ENCODE measurements at places on chromosomes 1 and 21.

GRCh38 chr1:167430134-167430848 lies 88.0 kb downstream of the CD247 start:
- no peak for DNase-seq

- DNase-seq, result no peak
These were observed 37.1 kb downstream of the ARID4B start for GRCh38 chr1:235290740-235291502.

GRCh38 chr1:52059321-52059720 lies 3.2 kb downstream of the BTF3L4 start:
- DNase-seq, result no peak

DNA sequence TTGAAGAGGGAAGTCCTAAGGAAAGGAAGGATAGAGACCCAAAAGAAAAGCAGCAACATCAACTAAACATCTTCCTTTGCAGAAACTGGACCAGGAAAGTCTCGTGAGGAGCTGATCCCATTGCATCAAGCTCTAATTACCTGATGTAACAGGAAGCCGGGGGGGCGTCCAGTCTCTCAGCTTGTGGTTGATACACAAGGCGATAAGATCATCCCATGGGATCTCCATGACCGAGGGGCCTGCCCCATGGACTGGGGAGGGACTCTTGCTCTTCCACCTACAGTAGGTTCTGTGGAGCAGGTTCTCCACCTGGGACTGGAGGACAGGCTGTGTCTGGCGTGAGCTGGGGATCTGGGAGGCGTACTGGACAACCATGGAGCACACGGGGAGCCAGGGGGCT lies 14.8 kb upstream of the LSS start:
- no peak for DNase-seq

DNA sequence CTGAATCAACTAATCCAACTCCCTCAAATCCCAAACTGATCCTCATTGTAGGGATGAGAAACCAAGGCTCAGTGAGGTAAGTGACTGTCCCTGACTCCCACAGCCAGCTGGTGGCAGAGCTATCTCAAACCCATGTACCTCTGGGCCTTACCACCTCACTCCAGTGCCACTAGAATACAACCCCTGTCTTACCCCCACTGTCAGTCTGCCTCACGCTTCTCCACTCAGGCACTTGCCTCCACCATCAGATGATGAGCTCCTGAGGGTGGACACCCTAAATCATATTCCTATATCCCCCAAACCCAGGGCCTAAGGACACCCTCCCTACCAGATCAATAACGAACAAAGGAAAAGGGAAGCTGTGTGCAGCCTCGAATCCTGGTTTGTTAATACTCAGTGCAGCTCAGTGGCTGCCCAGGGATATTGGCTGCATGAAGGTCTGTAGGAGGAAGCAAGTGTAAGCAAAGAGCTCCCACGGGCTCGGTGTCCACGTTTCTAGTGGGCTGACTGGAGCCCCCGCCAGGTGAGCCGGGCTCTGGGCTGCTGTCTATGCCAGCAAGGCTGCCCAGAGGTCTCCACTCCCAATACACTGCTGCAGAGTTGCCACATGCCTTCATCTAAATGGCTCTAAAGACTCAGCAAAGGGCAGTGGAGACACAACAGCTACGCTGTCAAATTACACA lies 533.4 kb downstream of the MATN1 start:
- no peak for DNase-seq

- no peak for DNase-seq
These were observed 45.3 kb downstream of the NDC1 start for GRCh38 chr1:53792806-53793205.

GRCh38 chr1:196951711-196952394 lies 8.3 kb downstream of the CFHR2 start:
- DNase-seq, result no peak

DNA sequence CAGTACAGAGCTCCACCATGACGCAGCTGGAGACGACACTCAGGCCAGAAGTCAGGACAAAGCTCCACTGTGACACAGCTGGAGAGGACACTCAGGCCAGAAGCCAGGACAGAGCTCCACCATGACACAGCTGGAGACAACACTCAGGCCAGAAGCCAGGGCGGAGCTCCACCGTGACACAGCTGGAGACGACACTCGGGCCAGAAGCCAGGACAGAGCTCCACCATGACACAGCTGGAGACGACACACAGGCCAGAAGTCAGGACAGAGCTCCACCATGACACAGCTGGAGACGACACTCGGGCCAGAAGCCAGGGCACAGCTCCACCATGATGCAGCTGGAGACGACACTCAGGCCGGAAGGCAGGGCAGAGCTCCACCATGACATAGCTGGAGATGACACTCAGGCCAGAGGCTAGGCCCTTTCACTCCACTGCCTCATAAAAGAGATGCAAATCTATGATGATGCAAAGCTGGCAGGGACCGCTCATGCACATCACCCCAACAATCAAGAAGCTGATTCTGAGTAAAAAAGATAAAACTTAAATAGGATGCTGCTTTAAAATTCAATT lies 13.6 kb upstream of the OR2B11 start:
- no peak for DNase-seq

DNA sequence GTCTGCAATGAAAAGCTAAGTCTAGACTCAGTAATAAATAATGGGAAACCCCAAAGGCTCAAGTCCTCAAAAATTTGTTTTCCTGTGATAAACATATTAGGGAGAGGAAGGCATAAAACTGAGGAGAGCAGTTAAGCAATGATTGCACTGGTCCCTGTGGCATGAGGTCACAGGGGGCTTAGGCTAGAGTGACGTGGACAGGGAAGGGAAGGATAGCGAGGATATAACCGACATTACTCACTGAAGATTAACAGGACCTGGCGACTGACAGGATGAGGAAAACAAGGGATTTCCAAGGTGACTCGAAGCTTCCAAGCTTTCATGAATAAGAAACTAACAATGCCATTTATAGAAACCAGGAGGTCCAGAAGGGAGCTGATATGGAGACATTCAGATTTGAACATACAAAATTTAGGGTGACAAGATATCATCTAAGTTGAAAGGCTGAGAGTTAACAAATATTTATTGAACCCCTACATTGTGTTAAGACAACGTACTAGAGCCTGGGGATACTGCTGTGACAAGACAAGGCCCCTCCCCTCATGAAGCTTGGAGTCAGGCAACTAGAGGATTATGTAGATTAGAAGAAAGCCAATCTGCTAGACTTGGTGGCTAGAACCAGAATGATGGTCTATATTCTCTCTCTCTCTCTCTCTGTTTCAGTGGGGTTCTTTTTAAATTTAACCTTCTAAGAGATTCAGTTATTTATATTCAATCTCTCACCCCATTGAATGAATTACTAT lies 33.2 kb upstream of the PKN2 start:
- no peak for DNase-seq

DNA sequence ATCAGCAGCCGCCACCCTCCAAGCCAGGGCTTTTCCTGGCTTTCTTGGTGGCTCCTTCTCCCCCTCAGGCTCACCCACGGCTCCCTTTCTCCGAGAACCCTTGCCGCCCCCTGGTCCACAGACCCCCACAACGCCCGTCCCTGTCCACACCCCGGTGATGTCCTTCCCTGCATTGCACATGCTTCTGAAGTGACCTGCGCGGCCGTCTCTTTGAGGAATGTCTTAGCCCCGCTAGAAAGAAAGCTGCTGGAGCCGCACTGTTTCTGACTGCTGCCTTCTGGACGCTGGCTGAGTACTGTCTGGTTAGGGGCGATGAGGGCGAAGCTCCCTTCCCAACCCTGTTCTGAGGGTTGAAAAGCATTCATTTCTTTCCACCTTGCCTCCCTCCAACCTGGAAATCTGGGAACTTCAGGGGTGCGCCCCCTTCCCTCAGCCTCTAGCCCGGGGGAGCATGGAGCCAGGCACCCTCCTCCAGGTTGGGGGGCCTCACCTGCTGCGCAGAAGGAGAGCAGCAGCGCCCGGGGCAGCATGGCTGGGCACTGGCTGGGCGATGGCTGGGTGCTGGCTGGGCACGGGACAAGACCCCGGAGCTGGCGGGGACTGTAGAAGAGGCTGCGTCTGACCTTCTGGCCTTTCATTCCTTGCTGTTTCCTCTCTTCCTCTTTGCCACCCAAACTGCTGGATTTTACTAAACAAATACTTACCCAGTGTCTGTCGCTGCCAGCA lies at the start of gene CLEC20A:
TSS of gene CLEC20A (minus strand) at position 555 of the 726 bp plus-strand sequence. CDS start at position 530, 25 bp downstream.
- DNase-seq, result no peak

- DNase-seq, result no peak
These were observed 600.7 kb upstream of the USP24 start for GRCh38 chr1:55815745-55816455.

Measured in esophagus squamous epithelium (tissue), 5 donors.